ENCODE measurements at places on chromosomes 6 and 20.

GRCh38 chr20:13022401-13023155, 13.8 kb downstream of the SPTLC3 start:
- DNase-seq, result no peak

- no peak for DNase-seq
These were observed 111.1 kb downstream of the BTBD3 start for GRCh38 chr20:12028771-12029170.

- DNase-seq, result no peak
These were observed 123.5 kb upstream of the SAMD5 start for GRCh38 chr6:147384737-147385710.

DNA sequence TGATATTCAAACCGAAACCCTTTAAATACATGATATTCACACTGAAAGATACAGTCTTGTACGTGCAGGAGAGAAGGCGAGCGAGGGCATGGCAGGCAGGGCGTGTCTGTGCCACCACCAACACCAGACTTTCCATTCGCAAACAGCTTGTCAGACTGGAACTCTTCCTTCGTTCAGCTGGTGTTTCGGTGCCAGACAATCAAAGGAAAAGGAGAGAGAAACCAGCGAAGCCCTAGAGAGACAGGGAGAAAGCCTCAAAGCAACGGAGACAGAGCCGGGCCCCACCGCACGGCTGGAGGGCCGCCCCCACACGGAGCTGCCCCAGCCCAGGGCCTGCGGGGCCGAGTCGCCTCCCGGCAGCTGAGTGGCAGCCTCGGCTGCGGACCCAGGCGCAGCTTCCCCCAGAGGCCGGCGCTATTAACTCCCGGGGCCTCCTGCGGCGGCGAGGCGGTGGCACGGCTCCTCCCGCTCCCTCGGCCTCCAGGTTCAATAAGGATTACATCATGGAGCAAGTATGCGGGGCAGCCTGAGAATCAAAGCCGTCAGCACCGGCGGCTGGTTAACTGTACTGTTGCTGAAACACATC, 32.1 kb upstream of the NR2E1 start:
- DNase-seq, result peak; percentile 9

GRCh38 chr6:6566766-6567165, 21.8 kb upstream of the LY86 start:
- DNase-seq, result no peak

DNA sequence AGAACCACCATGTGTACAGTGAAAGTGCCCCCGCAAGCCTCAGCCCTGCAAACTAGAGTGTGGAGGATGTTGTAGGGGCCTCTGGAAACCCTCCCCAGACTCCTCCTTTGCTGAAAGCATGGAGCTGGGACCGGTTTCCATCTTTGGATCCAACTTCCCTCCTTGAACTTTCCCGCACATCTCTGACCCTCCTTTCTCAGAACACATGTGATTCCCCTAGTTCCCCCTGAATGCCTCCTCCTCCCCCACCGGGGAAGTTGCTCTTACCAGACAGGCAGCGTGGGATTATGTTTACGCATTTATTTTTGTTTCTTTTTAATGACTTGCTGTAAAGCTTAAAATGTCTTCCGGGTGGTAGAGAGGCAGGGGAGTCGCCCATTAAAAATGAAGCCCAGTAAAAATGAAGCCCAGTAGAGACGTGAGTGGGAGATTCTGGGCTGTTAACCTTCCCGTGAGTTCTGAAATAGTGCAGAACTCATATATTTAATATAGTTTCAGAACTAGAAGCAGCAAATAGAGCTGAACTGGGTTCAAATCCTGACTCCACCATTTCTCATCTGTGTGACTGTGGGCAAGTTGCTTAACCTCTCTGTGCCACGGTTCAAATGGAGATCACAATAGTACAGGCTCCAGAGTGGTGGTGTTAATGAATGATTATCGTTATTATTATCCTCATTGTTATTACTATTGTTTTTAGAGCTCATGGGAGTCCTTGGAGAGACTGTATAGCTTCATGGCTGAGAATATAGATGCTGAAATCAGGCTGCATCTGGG, 8.0 kb upstream of the PTPN1 start:
- no peak for DNase-seq

- no peak for DNase-seq
These were observed 3.3 kb downstream of the SLC17A2 start for GRCh38 chr6:25927178-25927577.

DNA sequence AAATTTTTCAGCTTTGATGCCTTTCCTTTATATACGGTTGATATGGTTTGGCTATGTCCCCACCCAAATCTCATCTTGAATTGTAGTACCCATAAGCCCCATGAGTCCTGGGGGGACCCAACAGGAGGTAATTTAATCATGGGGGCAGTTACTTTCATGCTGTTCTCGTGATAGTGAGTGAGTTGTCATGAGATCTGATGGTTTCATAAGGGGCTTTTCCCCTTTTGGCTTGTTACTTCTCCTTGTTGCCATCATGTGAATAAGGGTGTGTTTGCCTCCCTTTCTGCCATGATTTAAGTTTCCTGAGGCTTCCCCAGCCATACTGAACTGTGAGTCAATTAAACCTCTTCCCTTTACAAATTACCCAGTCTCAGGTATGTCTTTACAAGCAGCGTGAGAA, 66.8 kb downstream of the ARHGAP18 start:
- DNase-seq, result no peak

GRCh38 chr20:56974499-56975250, 291.8 kb downstream of the BMP7 start:
- peak; percentile 15 for DNase-seq

- no peak for DNase-seq
These were observed 366.3 kb upstream of the IMPG1 start for GRCh38 chr6:76438768-76439167.

DNA sequence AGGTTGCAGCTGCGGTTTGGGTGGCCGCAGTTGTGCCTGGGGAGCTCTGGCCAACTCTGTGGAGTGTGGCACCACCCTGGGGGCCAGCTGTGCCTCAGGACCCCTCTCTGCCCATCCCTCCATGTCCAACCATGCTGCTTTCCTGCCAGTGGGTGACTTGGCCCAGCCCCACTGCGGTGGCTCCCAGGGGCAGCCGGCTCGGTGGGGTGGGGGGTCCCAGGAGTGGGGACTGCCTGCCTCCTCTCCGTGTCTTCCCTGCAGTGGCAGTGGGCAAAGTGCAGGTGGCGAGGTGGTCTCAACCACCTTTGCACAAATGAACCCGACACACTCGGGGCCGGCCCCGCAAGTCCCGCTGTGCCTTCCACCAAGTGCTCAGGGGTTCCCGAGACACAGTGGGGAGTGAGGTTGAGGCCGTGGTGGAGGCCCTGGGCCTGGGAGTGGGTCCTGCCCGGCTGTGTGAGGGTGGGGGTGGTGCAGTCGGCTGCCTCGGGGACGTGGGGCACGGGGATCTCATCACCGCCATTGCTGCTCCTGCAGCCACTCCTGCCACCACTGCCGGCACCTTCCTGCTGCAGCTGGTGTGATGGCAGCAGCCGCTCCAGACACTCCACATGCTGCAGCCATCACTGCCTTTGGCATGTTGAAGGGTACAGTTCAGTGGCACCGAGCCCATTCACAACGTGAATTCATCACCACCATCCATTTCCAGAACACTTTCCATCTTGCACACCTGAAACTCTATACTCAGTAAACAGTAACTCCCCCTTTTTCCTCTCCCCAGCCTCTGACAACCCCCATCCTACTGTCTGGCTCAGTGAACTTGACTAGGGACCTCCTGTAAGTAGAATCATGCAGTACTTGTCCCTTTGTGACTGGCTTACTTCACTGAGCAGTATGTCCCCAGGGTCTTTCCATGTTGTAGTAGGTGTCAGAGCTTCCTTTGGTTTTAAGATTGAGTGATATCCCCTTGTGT, 10.7 kb upstream of the SLCO4A1 start:
- DNase-seq, result no peak

GRCh38 chr6:105163183-105163582, 16.6 kb downstream of the POPDC3 start:
- DNase-seq, result no peak

- no peak for DNase-seq
These were observed 127.2 kb upstream of the ECI2 start for GRCh38 chr6:4262526-4262925.

DNA sequence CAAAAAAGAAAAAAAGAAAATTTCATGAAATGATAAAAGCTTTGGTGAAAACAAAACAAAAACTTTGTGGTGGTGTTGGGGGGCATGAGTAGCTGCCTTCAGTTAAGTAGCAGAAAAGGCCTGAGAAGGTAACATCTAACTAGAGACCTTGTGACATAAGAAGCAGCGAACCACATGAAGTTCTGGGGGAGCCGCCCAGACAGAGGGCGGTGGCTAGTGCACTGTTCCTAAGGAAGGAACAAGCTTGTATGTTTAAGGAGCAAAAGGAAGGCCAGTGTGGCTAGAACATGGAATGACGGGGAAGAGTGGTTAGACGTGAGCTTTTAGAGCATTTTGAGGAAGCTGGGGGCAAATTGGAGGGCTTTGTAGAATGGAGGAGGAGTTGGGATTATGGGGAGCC, 7.5 kb upstream of the RSPH3 start:
- DNase-seq, result no peak

- DNase-seq, result no peak
These were observed 2.8 kb downstream of the HMGN3 start for GRCh38 chr6:79231666-79232065.

- no peak for DNase-seq
These were observed 64.6 kb upstream of the RSPO3 start for GRCh38 chr6:127053875-127054235.

GRCh38 chr6:119461187-119461586, 111.6 kb upstream of the MAN1A1 start:
- no peak for DNase-seq

GRCh38 chr6:89690944-89691324, 52.4 kb upstream of the LYRM2 start:
- no peak for DNase-seq

DNA sequence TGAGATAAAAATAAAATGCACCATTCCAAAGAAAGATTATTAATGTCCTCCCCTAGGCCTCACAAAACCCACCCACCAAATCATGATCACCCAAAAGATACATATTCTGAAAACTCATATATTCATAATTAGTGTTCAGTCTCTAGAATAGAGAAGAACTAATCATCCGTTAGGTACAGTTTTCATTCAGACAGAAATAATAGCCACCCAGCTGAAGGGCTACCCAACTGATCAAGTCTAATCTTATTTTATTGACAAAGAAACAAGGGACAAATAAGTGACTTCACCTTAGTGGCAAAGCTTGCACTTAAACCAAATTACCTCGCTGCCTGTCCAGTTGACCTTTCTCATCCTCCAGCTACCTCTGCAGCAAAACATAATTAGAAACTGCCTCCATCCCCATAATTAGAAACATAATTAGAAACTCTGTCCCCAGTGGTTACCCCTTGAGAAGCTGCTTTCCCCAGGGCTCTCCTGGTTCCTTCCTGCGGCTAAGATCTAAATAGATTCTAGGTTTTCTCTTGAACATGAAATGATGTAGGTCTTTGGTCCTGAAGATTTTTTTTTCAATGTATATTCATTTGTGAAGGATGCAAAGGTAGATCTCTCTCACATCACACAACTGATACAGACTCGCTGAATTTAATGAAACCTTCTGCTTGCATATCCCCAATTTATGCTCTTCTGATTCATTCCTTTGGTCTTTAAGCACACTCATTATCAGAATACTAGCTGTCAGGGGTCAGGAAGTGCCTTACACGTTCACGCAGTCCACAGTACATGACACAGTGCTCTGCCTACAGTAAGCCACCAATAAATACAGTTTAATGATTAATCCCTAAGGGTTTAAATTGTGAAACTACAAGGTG, 46.3 kb downstream of the HBS1L start:
- DNase-seq, result no peak

GRCh38 chr6:45870531-45870930, 145.1 kb downstream of the CLIC5 start:
- DNase-seq, result no peak

- no peak for DNase-seq
These were observed 127.5 kb downstream of the CDKAL1 start for GRCh38 chr6:20661721-20662120.

DNA sequence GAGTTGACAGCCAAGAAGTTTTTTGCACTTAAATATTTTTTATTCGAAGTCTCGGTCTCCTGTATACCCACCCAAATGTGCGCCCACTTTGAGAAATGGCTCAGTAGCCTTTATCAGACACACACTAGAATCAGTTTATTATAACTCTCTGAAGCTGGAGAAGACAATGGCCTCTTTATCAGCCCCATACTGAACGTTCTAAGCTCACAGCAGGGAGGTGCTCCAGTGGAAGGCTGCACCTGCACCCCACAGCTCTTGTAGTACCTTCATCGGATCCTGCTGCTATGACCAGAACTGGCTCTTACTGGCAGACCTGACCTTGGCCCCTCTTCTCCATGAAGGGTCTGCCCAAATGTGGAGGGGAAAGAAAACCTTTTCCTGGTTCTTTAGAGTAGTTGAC, 165.0 kb upstream of the SCGN start:
- DNase-seq, result no peak

DNA sequence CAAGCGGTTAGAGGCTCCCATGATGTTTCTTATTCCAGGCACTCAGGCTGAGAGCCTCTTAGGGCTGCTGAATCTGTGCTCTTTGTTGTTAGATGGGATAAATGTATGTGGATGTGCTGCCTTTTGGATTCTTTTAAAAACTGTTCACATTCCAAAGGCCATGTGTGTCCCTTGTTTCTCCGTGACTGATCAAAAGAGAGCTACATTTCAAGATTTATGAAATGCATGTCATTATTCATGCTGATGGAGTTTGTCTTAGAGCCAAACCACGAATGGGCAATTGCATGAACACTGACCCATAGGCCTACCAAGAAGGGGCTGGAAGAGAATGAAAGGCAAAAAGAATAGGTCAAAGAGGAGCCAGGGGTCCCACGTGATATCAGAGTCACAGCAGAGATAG, 104.9 kb upstream of the TSHZ2 start:
- DNase-seq, result no peak

DNA sequence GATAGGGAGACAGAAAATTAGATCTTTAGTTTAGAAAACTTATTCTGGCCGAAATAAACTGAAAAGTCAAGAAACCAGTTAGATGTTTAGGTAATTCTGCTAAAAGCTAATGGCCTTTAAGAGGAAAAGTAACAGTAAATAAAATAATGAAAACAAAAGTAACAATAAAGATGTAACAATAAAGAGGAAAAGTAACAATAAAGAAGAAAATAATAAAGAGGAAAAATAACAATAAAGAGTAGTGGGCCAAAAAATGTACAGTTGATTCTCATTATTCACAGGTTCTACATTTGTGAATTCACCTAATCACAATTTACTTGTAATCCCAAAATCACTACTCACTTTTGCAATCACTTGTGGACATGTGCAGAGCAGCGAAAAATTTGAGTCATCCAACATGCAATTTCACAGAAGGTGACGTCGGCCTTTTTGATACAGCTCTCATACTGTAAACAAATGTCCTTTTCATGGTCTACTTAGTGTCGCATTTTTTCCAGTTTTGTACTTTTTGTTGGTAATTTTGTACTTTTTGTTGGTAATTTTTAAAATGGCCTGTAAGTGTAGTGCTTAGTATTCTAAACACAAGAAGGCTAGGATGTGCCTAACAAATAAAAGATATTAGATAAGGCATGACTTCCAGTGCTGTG, 24.0 kb downstream of the HBS1L start:
- DNase-seq, result no peak

- DNase-seq, result no peak
These were observed 32.8 kb upstream of the ZNFX1 start for GRCh38 chr20:49310705-49311104.
